Head of caudate nucleus (tissue), 42 donors: ENCODE measurements at places on chromosomes 4 and X.

DNA sequence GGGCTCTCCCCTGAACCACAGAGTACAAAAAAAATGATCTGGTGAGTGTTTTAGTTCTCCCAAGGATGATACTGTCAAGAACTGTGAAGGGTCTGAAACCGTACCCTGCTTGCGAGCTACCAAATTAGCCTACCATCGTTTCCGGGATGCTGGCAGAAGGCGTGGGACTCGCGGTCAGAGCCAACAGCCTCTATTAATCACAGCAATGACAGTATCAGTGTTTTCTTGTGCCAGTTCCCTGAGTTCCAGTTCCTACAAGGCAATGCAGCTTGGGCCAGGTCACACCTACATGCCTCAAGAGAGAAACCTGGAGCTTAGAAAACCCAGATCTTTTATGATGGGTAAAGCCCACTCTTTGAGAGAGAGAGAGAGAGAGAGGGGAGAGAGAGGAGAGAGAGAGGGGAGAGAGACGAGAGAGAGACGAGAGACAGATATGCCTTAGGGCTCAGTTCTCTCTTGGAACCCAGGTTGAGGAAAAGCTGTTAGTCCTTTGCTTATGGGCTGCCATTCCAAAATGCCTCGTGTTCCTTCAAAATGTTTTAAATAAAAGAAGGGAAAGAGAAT is 327.8 kb downstream of the ARHGAP10 start:
- no peak for DNase-seq

GRCh38 chr4:166195101-166195500 is 322.1 kb downstream of the TLL1 start:
- no peak for DNase-seq

DNA sequence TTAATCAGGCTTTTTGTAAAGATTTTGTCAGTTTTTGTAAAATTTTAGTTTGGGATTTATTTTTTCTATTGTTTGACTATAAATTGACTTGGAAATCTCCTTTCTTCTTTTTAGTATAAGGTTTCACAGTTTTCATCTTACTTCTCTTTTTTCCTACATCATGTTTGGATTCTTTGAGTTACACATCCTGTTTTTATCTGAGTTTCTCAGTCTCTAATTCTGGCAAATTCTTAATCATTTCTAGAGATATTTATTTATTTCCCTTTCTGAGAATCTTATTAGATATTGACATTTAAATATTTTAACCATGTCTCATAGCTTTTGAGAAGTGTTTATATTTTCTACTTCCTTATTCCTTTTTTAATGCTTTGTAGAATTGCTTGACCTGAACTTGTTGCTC is 20.7 kb downstream of the USP53 start:
- DNase-seq, result no peak

DNA sequence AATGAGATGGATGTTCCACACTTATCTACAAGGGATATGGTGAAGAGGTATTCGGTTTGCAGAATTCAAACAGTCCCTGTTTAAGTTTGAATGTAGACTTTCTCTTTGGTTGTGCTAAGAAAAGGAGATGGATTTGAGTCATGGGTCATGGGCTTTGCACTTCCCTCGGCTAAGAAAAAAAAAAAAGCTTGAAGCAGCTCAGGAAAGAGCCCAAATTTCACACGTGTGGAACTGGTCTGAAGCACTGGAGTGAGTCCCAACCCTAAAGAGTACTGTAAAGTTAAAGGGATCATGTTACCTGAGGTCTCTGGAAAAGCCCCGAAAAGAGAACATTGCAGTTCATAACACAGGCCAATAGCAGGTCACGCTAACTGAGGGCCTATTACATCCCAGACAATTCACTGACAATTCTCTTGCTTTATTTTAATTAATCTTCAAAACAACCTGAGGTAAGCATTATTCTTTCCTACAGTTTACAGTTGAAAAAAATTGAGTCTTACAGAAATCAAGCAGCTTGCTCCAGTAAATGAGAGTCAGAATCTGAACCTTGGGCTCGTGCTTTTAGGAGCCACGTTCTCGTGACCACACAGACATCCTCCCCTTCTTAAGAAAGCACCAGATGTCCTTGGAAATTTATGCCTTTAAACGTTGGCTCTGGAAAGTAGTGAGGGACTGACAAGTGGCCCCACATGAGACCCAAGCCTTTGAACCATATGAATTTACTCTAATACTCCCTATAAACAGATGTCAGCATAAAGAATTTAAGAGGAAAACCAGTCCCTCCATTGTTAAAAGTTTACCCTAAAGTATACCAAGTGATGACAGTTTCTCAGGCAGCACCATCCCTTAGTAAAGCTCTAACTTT is 89.3 kb downstream of the MAD2L1 start:
- DNase-seq, result no peak

DNA sequence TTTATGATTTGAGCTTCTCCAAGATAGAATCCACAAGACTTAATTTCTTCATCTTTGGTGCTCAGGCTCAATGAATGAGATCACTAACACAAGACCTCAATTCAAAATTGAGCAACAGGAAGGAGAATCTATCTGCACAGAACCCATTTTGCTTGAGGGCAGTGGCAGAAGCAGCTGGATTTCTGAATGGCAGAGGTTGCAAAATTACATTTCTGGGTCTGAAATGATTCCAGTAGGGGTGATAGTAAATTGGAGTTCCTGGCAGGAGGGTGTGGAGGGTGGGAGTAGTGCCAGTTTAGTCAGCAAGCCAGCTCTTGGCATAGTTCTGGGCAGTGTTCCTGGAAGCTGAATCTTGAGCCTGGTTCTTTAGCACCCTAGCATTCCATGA is 281.1 kb downstream of the SLC7A11 start:
- DNase-seq, result no peak

DNA sequence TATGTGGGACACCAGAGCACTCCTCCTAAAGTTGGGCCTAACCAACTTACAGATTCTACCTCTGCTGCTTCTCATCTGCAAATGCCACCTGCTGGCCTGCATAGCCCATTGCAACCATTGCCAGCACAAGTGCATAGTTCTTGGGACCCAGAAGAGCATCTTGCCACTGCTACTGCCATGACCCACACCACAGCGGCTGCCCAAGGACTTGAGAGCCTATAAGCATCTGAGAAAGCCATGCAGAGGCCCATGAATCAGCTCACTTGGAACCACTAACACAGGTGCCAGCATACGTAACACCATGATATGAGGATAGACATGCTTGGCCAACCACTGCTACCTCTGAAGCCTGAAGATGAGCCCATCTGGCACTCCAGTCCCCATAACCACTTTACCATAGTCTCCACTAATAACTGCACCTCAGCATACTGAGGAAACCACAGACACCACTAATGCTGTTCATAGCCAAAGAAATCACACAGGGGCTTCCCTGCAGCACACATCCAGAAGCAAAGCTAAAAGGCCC is 258.1 kb upstream of the AGTR2 start:
- DNase-seq, result peak; percentile 14

GRCh38 chr4:180827232-180828009 is 1415.8 kb upstream of the TENM3 start:
- DNase-seq, result peak; percentile 12

DNA sequence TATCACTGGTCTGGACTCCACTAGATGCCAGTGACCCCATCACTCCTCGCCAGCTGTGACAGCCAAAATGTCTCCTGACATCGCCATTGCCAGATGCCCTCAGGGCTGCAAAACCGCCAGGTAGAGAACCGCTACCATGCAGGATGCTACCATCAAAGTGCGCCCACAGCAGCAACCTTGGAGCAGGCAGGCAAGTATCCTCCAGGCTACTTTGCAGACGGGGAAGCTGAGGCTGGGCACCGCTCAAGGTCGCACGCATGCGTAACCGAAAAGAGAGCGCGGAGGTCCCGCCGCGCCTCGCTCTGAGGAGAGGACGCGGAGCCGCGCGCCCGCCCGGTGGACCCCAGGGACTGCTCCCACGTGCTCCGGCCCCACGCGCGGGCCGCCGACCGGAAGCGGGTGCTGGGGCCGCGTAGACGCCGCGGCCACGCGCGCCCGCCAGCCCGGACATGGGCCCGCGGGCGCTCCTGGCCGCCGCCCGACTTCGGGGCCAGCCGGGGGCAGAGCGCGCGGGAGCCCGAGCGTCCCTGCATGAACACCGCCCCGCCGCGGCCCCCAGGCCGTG is at the start of gene STS:
Gene STS, plus strand, starts transcription at position 300 of the 565 bp plus-strand sequence. CDS start 105,488 bp downstream, outside the sequence.
- peak; percentile 78 for DNase-seq

DNA sequence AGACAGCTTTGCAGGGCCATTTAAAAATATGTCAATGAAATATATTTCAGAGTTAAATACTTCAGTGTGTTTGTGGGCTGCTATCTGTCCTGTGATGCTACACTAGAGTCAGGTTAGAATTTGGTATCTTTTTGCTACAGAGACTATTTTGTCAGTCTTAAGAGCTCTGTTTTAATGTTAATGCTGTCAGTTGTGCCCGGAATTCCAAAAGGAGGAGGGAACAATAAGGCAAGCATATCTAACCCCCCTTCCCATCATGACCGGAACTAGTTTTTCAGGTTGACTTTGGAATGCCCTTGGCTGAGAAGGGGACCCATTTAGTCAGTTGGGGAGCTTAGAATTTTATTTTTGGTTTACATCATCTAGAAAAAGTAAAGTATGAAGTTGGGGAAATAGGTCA is 34.9 kb upstream of the SLC25A4 start:
- DNase-seq, result no peak

- DNase-seq, result no peak
These were observed 143.4 kb downstream of the CBR4 start for GRCh38 chr4:168866635-168867034.

GRCh38 chrX:113269203-113269602 is 428.6 kb upstream of the AMOT start:
- no peak for DNase-seq

- DNase-seq, result no peak
These were observed 174.4 kb upstream of the RPS6KA3 start for GRCh38 chrX:20441123-20441522.

DNA sequence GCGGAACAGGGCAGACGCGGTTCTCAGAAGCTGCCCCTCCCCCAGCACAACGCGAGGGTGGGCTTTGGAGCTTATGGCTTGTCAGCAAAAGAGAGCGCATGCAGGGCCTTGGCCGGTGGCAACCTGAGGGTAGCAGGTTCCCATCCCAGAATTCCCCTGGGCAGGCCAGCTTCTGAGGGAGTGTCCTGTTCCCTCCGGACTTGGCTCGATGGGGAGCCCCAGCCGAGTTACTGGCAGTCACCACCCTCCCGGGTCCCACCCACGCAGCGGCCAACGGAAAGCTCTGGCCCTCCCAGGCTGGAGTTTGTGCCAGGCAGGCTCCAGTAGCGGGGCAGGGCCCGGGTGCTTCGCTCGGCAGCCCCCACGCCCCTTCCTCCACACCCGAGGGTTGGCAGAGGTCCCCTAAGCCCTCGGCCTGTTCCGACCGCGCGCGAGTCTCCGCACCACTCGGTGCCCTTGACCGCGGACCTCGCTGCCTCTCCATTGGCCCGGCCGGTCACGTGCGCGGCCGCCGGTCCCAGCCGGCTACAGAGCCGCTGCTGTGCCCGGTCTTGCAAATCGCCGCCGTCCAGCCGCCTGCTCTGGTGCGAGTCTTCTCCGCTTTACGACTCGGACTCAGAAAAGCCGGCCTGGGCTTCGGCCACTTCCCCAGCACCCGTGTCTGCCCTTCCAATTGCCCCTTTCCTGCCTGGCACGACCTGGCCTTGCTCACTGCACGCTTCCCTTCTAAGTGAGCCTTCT is 20.9 kb upstream of the MTM1 start:
- DNase-seq, result peak; percentile 71

DNA sequence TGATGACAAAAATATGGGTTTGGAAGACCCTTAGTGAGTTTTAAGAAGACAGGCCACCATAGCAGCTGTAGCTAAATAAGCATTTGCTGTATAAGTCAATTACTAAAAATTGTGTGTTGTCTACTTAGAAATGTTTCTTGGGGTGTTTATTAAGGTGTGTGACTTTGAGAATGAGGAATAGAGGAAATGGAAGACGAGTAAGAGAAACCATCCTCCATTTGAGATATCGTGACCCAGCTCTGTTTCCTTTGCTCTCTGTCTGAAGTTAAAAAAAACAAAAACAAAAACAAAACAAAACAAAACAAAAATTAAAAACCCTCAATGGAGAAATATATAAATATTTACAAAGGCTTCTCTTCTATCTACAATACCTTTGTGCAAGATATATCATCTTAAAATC is 41.7 kb upstream of the FAM9C start:
- DNase-seq, result no peak

- no peak for DNase-seq
These were observed 86.1 kb downstream of the SOWAHB start for GRCh38 chr4:76811604-76812412.

DNA sequence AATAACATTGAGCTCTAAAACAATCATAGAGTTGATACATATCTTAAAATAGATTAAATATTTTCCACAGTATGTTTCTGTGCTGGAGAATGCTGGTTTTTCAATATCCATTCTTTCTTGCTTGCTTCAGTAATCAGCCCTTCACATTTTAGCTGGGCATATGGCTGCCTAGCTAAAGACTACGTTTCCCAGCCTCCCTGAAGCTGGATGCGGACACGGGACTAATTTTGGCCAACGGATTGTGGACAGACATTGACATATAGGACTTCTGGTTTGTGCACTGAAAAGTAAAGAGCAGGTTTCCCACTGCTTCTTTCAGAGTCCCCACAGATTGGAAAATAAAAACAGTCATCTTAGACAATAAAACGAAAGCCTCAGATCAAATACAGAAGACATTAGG is 97.3 kb downstream of the COL25A1 start:
- DNase-seq, result no peak

GRCh38 chr4:139709660-139710059 is 44.0 kb downstream of the MGST2 start:
- DNase-seq, result no peak

GRCh38 chrX:45804276-45804675 is 603.6 kb upstream of the DIPK2B start:
- no peak for DNase-seq

DNA sequence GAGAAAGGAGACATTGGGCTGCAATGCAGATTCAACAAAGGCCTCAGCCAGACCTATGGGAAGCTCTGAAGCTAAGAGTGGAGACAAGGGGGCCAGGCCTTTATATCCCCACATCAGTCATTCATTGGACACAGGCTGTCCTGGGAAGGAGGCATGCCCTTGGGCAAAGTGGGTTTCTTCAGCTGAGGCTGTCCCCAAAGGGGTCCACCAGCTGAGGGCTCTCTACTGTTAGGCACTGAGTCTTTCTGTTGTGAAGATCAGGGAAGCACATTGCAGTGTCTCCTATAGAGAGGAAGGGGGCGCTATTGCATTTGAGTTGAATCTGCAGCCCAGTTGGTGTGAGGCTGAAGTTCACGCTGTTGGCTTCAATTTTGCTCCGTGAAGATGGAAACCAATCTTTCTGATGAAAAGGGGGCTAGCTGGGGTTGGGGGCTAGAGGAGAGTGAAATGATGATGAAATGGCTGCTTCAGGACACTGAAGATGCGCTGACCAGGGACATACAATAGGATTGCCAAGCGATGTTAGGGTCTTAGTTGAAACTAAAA is 48.0 kb downstream of the SLC25A5 start:
- peak; percentile 24 for DNase-seq
